Activated CD4-positive, alpha-beta T cell treated with anti-CD3 and anti-CD28 coated beads for 36 hours (primary cell): ENCODE measurements at places on chromosomes 4 and X. TPM values are rescaled to one million over a fixed set of nuclear protein-coding genes. Genes with fewer than 3 reads are reported as not detected.
A peak's percentile ranks its signal among the peaks of the same experiment; 100 is the strongest.

- H3K4me1 ChIP-seq: peaks cover 25% of the 10 kb centered on the region
- no peak for DNase-seq
- H3K27ac ChIP-seq: no peak overlapping the region
- H3K27me3 ChIP-seq: peaks cover 4% of the 10 kb centered on the region
- H3K4me3 ChIP-seq: no peak overlapping the region
- no peaks in the 10 kb centered on the region for H3K36me3 ChIP-seq
These were observed 21.6 kb downstream of the ZFYVE28 start for GRCh38 chr4:2396781-2397368.

DNA sequence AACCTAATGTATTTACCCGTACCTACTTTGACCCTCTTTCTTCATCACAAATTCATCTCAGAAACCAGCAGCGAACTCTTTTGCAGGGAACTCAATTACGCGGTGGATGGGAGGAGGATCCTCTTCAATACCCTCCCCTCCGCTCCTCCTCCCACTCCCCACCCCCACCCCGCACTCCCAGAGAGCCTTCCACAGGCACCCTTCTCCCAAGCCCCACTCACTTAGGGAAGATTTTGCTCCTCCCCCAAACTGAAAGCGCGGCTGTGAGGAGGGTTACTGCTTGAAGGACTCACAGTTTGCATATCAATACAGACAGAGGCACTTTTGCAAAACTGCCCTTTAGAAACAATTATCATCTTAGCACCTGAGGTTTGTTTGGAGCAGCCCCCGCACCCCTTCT lies 960 bp upstream of the IL1RAPL1 start:
- no peak for DNase-seq
- no peak overlapping the region for H3K27ac ChIP-seq
- peaks cover 2% of the 10 kb centered on the region for H3K27me3 ChIP-seq
- H3K4me3 ChIP-seq: no peak overlapping the region

DNA sequence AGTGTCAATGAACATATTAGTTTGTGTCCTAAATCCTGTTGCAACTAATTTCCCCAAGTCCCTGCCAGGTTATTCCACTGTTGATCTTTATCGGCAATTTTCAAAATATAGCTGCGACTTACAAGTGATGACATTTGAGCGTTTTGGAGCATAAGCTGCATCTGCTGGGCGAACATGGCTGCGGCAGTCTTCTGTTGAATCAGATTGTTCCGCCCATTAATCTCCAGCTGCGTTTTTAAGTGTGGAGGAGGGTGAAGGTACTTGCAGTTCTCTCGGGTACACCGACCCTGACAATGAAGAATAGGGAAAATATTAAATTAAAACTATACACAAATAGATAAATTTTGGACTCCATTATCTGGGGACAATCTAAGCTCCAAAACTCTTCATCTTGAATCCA lies 82.7 kb downstream of the MBNL3 start:
- peaks cover 3% of the 10 kb centered on the region for H3K4me1 ChIP-seq
- H3K36me3 ChIP-seq: peaks cover 10% of the 10 kb centered on the region
- no peak overlapping the region for H3K4me3 ChIP-seq

Gene TEX13C
- total RNA-seq: not detected

Gene ERVMER34-1
- 0.67 TPM for total RNA-seq

Gene GPR82
- total RNA-seq: 0.05 TPM

- peaks cover 76% of the 10 kb centered on the region for H3K36me3 ChIP-seq
- no peak overlapping the region for H3K4me3 ChIP-seq
- H3K27ac ChIP-seq: no peak overlapping the region
- no peaks in the 10 kb centered on the region for H3K27me3 ChIP-seq
- H3K4me1 ChIP-seq: peaks cover 15% of the 10 kb centered on the region
These were observed 27.5 kb downstream of the UBE2D3 start for GRCh38 chr4:102799816-102800215.

Gene FGF16
- not detected for total RNA-seq

Gene UGT2B17
- not detected for total RNA-seq

GRCh38 chrX:39948582-39948981 lies 149.2 kb downstream of the BCOR start:
- DNase-seq: no peak
- no peak overlapping the region for H3K4me3 ChIP-seq
- no peaks in the 10 kb centered on the region for H3K27me3 ChIP-seq
- H3K27ac ChIP-seq: no peak overlapping the region
- H3K4me1 ChIP-seq: peaks cover 5% of the 10 kb centered on the region
- H3K36me3 ChIP-seq: no peaks in the 10 kb centered on the region

- H3K27ac ChIP-seq: no peak overlapping the region
- peaks cover 13% of the 10 kb centered on the region for H3K4me1 ChIP-seq
- no peaks in the 10 kb centered on the region for H3K36me3 ChIP-seq
- H3K4me3 ChIP-seq: no peak overlapping the region
- DNase-seq: peak; percentile 81
These were observed 43.1 kb upstream of the LSM6 start for GRCh38 chr4:146132445-146132844.

Gene NUP62CL
- total RNA-seq: 1.7 TPM

DNA sequence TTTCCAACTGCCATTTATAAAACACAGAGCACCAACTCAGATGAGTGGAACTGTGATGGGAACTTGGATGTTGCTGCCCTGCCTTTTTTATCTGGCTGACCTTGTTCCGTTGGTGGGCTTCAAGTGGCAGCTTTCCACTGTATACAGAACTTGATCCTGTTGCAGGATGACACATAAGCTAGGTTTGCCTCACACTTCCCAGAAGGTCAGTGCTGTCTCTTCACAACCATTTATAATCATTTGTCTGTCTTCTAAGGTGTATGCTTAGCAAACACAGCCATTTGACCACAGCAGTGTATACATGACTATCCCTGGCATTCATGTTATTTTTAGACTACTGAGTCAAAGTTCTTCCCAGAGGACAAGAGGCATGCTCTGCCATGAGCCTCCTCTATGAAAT lies 20.3 kb downstream of the DGKK start:
- H3K4me1 ChIP-seq: no peaks in the 10 kb centered on the region
- H3K27me3 ChIP-seq: peaks cover 8% of the 10 kb centered on the region
- no peak overlapping the region for H3K4me3 ChIP-seq
- no peaks in the 10 kb centered on the region for H3K36me3 ChIP-seq

Gene F11
- not detected for total RNA-seq

DNA sequence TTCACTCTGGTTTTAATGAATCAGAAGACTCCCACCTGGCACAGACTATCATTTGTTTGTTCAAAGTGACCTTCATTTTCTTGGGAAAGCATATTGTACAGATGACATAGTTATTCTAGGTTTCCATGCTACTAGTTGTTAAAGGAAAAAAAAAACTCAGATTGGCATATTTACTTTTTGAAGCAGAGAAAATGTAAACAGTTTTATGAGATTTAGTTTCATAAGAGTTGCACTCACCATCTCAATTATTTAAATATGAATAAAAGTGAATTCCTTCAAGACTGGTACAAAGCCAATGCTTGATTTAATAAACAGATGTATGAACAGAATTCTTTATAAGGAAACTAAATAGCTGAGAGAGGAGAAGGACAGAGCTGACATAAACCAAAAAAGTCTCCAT lies 280.3 kb upstream of the UGT8 start:
- no peaks in the 10 kb centered on the region for H3K36me3 ChIP-seq
- H3K27me3 ChIP-seq: peaks cover 2% of the 10 kb centered on the region
- no peak for DNase-seq
- H3K4me1 ChIP-seq: no peaks in the 10 kb centered on the region
- no peak overlapping the region for H3K27ac ChIP-seq

DNA sequence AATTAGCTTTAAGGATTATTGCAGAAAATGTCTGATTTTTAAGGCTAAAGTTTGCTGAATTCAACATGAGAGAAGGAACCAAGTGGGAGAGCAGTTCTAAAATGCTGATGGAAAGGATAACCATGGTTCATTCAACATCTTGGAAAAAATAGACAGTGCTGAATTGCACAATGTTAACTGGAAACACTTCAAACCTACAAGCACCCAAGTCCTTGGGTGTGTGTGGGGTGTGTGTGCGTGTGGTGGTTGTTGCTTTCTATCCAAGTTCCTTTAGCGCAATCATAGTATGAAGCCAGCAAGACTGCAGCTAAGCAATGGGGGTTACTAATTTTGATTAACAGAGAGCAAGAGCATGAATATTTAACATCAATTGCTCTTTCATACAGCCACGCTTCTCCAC lies 29.3 kb upstream of the SCOC start:
- H3K4me3 ChIP-seq: no peak overlapping the region
- DNase-seq: no peak
- H3K27me3 ChIP-seq: peaks cover 8% of the 10 kb centered on the region
- H3K4me1 ChIP-seq: peaks cover 3% of the 10 kb centered on the region

DNA sequence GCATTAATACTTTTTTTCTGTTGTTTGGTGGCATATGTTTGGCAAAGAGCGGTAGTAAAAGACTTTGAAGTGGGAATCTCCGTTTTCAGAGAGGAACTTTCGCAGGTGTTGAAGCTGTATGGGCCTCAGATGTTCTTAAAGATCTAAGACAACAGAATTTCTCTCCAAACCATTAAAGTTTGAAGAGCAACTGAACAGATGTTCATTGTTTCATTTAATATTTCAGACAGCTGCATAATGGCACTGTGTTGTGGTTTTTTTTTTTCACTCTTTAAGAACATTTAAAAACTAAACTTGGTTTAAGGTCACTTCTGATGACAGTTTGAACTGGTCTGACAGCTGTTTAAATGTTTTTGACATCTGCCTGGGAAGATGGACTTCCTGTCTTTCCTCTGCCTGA lies 882.7 kb upstream of the PCDH10 start:
- no peak overlapping the region for H3K27ac ChIP-seq
- H3K36me3 ChIP-seq: no peaks in the 10 kb centered on the region
- H3K4me1 ChIP-seq: no peaks in the 10 kb centered on the region
- no peak overlapping the region for H3K4me3 ChIP-seq
- no peaks in the 10 kb centered on the region for H3K27me3 ChIP-seq

Gene PDGFC
- not detected for total RNA-seq

DNA sequence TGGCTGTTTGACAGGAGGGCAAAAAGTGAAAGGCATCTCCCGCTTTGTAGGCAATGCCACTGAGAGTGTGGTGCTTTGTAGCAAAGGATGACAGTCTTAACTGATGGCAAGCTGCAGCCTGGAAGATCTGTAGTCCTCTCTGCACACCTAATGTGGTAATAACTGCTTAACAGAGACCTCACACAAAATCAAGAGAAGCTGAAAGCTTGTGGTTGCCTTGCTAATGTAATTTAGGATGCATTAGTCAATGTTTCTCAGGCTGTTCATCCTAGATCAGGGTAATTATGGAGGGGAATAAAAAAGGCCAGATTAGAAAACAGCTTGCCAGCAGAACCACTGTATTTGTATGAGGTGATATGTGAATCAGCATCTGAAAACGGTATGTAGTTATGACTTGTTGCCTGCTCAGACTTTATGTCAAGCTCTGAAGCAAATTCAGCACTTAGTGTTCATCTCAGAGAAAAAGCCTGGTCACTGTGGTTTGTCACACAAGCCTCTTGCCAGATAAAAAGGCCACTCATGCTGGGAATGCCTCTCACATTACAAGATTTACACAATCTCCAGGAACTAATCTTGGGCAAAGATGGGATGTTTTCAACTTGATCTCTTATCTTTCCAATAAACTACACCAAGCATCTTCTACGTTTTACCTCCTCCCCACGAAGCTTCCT lies 130.8 kb downstream of the ENOX2 start:
- no peak for DNase-seq
- no peak overlapping the region for H3K27ac ChIP-seq
- H3K4me3 ChIP-seq: no peak overlapping the region

GRCh38 chr4:110867251-110867960 lies 244.5 kb upstream of the PITX2 start:
- H3K4me3 ChIP-seq: no peak overlapping the region
- H3K27ac ChIP-seq: no peak overlapping the region
- H3K36me3 ChIP-seq: no peaks in the 10 kb centered on the region
- no peak for DNase-seq

Gene TBC1D8B
- total RNA-seq: 0.88 TPM

Gene CT45A3
- not detected for total RNA-seq

Gene RAB41
- total RNA-seq: not detected

DNA sequence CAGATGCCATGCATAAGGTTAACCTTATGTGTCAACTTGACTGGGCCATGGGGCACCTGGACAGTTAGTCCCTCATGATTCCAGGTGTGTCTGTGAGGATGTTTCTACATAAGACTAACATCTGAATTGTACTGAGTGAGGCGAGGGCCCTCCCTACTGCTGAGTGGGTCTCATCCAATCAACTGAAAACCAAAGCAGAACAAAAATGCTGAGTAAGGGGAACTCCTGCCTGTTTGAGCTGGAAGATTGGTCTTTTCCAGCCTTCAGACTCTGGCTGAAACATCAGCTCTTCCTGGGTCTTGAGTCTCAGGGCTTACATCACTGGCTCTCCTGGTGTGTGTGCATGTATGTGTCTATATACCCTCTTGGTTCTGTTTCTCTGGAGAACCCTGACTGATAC lies 13.8 kb downstream of the NELFA start:
- H3K4me1 ChIP-seq: peaks cover 17% of the 10 kb centered on the region
- no peak overlapping the region for H3K4me3 ChIP-seq
- no peaks in the 10 kb centered on the region for H3K27me3 ChIP-seq
- H3K36me3 ChIP-seq: peaks cover 53% of the 10 kb centered on the region

DNA sequence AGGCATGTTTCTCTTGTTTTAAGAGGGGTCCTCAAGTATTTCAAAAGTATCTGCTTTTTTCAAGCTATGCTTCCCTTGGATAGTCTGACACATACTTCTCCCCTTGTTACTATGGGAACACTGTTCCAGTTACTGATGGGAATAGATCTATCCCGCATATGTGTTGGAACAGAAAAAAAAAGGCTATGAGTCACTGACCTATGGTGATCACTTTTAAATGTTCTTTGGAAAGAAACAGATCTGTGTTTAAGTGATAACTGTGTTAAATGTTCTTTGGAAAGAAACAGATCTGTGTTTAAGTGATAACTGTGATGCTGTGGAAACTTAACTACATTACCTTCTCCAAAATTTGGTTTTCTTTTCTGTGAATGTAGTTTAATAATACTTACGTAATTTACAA lies 303.2 kb downstream of the TEX13C start:
- no peak overlapping the region for H3K27ac ChIP-seq
- no peaks in the 10 kb centered on the region for H3K4me1 ChIP-seq
- DNase-seq: no peak
- no peaks in the 10 kb centered on the region for H3K27me3 ChIP-seq

DNA sequence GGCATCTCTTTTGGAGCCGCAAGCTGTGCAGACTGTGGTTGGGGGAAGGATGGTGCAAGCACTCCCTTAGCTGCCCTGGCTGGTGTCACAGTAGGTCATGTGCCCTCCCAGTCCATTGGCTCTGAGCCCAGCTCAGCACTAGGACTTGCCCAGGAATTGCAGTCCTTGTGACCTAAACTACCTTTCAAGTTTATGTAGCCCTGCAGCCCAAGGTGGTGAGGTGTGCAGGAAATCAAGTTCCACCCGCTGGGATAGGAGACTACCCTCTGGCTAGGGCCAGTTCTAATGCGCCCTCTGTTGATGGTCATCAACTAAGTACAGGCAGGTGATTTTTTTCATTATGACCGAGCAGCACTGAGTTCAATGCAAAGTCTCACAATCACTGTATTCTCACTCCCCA lies 335.2 kb downstream of the UBE2NL start:
- no peak overlapping the region for H3K27ac ChIP-seq
- no peak for DNase-seq
- H3K36me3 ChIP-seq: no peaks in the 10 kb centered on the region
- no peak overlapping the region for H3K4me3 ChIP-seq

Gene BMPR1B
- total RNA-seq: not detected

Gene PGK1
- total RNA-seq: 1,446 TPM

Gene NEUROG2
- total RNA-seq: 0.11 TPM

- H3K27me3 ChIP-seq: no peaks in the 10 kb centered on the region
- no peak overlapping the region for H3K4me3 ChIP-seq
- H3K36me3 ChIP-seq: peaks cover 19% of the 10 kb centered on the region
- no peaks in the 10 kb centered on the region for H3K4me1 ChIP-seq
- H3K27ac ChIP-seq: no peak overlapping the region
These were observed 88.5 kb downstream of the PAPSS1 start for GRCh38 chr4:107631560-107631959.
